NCI-H2227 treated with DMSO at 0.1 percent for 48 hours (cell line): ENCODE measurements at places on chromosomes 3 and 15.

- no peak for DNase-seq
Observed at GRCh38 chr3:99639579-99639978, 1.2 kb downstream of the COL8A1 start.

DNA sequence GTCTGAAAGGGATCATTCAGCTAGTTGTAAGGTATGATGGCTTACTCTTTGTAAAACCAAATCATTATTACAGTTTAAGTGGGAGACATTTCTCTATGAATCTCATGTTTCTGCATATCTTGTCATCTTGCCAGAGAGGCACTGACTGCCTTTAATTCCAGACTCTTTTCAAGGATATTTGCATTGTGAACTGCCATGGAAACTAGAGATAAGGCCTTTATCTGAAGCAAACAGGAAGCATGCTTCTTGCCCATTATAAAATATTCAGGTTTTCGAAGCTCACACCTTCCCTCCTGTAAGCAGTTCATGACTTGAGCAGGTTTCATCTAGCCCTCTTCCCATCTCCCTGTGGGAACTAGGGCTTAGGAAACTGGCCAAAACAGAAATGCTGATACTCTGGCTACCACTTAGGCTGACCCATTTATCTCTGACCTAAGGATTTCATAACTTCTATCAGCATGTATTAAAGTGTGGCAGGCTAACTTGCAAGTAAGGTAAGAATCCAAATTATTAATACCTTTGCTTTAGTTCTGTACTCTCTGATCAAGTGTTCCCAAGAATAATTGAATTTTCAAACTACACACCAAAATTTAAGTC, 326.6 kb upstream of the ALCAM start:
- DNase-seq, result no peak

- no peak for DNase-seq
Observed at GRCh38 chr3:69419276-69419675, 33.4 kb upstream of the FRMD4B start.

DNA sequence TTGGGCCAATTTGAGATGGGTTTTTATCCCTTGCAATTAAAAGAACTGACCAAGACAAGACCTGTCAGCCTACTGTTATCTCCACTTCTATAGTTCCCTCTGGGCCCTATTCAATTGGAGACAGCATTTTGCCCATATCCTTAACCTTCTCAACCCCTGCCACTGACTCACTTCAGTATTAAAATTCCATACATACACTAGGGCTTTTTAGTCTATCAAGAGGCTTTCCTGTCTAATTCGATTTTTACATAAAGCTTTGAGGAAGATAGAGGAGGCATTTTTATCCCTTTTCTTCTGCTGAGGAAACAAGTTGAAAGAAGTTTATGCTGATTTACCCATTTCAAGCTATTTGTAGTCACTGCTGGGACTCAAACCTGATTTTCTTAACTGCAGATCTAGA, 51.1 kb downstream of the GTF2E1 start:
- no peak for DNase-seq

DNA sequence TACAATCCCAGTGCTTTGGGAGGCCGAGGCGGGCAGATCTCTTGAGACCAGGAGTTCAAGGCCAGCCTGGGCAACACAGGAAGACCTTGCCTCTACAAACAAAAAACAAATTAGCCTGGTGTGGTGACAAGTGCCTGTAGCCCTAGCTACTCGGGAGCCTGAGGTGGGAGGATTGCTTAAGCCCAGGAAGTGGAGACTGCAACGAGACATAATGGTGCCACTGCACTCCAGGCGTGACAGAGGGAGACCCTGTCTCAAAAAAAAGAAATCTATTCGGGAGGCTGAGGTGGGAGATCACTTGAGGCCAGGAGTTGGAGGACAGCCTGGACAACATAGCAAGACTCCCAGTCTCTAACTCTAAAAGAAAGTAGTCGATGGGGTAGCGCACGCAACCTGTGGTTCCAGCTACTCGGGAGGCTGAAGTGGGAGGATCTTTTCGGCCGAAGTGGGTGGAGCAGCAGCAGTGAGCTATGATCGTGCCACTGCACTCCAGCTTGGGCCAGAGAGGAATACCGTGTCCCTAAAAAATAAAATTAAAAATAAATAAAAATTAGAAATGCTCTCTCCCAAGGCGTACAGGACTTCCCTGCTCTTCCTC, 775 bp downstream of the C3orf33 start:
- DNase-seq, result peak; percentile 46

GRCh38 chr3:49803465-49804140, 542 bp downstream of the INKA1 start:
- DNase-seq, result peak; percentile 50

DNA sequence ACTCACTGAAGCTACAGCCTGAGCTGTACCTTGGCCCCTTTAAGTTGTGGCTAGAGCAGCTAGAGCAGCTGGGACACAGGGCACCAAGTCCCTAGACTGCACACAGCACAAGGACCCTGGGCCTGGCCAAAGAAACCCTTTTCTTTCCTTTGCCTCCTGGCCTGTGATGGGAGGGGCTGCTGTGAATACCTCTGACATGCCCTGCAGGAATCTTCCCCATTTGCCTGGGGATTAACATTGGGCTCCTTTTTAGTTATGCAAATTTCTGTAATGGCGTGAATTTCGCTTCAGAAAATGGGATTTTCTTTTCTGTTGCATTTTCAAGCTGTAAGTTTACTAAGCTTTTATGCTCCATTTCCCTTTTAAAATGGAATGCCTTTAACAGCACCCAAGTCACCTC, 611.2 kb upstream of the ARPP21 start:
- DNase-seq, result no peak

DNA sequence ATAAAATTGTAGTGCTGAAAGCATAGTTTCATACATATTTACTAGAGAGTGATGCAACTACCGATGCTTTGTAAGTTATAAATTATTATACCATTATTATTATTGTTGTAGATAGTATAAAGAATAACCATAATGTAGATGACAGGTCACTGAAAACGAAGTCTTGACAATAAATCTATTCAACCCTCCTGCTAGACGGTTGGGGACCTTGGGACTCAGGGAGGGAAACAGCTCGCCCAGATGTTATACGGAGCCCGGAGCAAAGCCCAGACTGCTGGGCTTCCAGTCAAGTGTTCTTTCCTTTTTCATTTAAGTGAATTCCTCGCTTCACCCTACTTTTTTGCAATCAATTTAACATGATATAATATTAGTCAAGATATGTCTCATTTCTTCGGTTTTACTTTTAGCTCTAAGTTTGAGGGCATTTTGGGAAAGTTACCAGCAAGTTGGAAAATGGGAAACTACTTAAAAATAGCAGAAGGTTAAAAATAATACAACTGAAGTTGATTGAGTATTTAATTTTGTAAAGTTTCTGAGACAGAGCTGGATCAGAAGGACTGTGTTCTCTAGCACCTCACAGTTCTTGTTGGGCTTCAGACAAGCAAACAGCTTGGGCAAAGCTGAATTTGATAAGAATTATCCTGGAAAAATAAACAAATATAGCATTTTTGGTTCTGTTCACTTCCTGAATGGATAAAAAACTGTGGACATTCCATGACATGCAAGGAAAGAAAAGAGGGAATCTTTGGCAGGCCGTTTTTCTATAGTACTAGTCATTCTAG, 173.4 kb upstream of the TP63 start:
- DNase-seq, result no peak

- DNase-seq, result no peak
Observed at GRCh38 chr3:69628951-69629350, 110.3 kb upstream of the MITF start.

DNA sequence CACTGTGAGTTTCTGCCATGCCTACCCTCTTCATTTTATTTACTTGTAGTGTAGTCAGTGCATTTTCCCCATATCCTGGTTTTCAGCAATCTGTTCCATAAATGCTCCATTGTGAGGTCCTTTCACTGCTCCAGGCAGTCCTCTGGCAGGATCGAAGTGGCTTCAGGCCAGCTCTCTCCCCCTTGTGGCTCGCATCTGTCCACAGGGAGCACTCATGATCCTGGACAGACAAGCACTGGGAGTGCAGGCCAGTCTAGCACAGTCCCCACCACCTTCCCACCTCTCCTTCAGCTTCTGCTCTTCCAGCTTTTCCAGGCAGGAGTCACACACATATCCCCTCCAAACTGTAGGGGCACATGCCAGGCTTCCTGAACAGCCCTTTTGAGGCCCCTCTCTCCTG, 173.6 kb downstream of the PPM1L start:
- DNase-seq, result no peak

- no peak for DNase-seq
Observed at GRCh38 chr3:123347205-123347604, 101.7 kb downstream of the ADCY5 start.

- no peak for DNase-seq
Observed at GRCh38 chr3:55661571-55661970, 174.5 kb upstream of the WNT5A start.

- peak; percentile 57 for DNase-seq
Observed at GRCh38 chr15:44427756-44428724, 611 bp downstream of the CTDSPL2 start.

GRCh38 chr3:30548600-30548999, 57.8 kb upstream of the TGFBR2 start:
- no peak for DNase-seq

DNA sequence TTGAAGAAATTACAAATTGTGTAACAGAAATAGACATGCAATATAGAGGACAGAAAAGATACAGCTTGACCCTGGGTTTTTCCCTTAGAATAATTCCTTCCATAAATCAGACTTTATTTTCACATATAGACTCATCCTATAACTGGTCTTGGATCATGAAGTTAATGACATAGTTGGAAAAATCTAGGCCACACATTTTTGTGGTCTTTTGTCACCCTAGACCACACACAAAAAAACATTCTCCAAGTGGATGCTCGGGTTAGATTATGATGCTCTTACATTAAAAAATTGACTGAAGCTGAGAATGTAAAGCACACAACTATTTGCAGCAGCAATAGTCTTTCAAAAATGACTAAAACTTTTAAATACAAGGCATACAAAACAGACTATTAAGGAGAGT, 7.5 kb upstream of the PLA2G4D start:
- DNase-seq, result no peak

DNA sequence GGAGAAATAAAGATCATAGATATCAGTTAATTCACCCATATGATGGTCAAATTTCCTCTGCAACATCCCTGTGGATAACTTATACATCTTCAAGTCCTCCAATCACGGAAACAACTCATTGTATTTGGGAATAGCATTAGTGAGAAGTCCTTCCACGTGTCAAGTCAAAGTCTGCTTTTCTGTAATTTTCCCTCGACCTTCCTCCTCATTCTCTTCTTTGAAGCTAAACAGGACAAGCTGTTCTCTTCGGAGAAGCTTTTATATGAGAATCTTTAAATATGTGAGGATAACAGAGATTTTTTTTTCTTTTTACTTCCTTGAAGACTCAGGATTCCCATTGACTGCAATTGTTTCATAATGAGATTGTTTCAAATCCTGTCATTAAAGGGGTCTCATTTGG, 230.4 kb downstream of the ZPLD1 start:
- DNase-seq, result no peak

- no peak for DNase-seq
Observed at GRCh38 chr3:32498992-32499391, 3.7 kb downstream of the CMTM6 start.

DNA sequence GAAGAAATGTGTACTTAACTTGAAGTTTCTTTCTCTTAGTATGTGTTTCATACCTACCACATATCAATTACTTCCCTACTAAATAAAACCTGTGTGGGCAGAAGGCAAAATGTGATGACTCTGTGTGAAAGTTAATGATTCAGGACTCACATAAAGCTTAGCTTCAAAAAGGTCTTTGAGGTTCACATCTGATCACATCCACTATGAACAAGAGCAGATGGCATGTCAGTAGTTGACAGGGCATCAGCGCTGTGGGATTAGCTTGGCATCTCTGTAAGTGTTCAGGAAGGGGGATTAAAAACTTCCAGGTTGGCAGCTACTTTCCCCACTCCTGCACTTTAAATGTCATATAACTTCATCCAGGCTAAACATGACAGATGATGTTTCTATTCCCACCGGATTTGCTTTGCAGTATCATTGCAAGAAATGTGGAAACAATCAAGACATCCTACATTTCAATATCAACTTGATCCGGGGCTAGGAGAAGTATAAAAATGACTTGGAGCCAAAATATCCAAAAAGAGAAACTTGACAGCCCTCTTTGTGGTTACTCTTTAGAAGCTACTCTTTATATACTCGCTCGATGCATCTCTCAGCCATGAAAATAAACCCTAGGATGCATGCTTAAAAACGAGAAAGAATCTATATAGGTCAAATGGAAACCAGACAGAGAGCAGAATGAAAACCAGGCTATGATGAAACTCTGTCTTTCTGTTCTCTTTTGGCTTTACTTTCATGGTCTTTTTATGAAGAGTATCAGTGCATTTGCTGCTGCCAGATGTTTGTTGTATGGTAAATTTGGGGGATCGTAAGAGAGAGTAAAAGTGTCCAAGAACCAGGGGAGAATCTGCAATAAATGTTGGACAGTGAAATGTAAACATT, 273.1 kb upstream of the ALCAM start:
- no peak for DNase-seq

DNA sequence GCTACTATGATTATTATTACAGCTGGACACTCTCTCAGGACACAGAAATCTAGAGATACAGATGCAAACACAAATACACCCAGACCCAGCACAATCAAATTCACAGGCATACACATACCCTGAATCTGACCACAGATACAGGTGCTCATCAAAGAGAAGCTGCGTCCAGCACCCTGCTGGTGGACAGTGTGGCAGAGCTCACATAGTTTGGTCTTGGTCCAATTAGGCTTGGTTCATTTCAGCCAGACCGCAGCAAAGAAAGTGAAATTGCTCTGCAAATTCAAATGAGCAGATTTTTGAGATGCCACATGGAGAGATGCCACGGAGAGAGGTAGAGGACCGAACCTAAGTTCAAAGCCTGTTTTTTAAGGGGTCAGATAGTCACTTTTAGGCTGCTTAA, 55.6 kb downstream of the ANAPC13 start:
- DNase-seq, result no peak

DNA sequence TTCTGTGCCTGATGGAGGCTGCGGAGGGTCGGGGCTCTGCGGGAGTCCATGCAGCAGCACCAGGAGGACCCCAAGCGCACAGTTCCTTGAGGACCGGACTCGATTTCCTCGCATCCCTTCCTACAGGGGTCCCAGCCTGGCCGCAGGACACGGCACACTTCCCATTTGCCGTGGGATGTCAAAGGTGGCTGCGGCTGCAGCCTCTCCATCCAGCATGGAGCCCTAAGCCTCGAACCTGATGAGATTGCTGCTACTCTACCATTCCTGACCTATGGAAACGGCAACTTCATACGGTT, 40.6 kb downstream of the RGMA start:
- no peak for DNase-seq

DNA sequence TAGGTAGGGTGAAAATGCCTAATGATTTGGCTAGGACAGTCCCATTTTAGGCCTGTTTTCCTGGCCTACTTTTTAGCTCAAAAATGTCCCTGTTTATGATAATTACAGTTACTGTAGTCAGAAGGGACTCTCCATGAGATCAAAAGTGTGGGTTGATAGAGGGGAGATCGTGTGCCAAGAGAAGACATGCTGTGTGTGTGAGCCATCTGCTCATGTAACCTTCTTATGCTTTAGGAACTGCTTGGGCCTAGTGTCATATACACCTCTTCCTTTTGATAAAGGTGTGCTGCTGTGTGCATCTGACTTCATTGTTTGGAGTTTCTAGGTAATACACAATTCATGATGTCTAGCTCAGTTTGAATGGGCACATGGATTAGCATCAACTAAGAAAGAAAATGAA, 786.5 kb downstream of the PDCD6IP start:
- DNase-seq, result no peak

- DNase-seq, result no peak
Observed at GRCh38 chr3:52404391-52404790, 40.5 kb downstream of the SEMA3G start.
